ENCODE measurements at places on chromosomes 7 and 10. TPM values are rescaled to one million over a fixed set of nuclear protein-coding genes. Genes with fewer than 3 reads are reported as not detected.

DNA sequence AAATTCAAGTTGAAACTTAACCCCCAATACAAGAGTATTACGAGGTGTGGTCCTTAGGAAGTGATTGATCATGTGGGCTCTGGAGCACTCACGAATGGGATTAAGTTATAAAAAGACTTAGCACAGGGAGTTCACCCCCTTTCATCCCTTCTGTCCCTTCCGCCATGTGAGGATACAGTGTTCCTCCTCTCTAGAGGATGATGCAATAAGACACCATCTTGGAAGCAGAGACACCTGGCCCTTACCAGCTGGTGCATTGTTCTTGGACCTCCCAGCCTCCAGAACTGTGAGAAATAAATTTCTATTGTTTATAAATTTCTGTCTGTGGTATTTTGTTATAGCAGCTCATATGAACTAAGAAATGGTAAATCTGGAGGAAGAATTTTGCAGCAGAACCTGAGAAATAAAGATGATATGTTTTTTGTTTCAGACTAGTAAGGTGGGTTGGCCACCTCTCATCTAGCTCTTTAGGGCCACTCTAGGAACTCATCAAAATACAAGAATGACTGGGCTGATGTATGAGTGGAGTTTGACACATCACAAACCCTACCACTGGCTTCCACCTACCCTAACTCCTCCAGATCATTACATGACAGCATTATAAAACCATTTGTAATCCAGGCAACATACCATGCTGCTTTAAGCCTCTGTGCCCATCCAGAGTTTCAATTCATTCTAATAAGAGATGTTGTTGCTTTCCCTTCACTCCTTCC, 22.4 kb downstream of the SLC26A5 start:
- no peaks in the 10 kb centered on the region for H3K27me3 ChIP-seq
- no peak for DNase-seq
- no peak overlapping the region for H3K4me3 ChIP-seq
- H3K27ac ChIP-seq = no peak overlapping the region
- H3K36me3 ChIP-seq = no peaks in the 10 kb centered on the region

DNA sequence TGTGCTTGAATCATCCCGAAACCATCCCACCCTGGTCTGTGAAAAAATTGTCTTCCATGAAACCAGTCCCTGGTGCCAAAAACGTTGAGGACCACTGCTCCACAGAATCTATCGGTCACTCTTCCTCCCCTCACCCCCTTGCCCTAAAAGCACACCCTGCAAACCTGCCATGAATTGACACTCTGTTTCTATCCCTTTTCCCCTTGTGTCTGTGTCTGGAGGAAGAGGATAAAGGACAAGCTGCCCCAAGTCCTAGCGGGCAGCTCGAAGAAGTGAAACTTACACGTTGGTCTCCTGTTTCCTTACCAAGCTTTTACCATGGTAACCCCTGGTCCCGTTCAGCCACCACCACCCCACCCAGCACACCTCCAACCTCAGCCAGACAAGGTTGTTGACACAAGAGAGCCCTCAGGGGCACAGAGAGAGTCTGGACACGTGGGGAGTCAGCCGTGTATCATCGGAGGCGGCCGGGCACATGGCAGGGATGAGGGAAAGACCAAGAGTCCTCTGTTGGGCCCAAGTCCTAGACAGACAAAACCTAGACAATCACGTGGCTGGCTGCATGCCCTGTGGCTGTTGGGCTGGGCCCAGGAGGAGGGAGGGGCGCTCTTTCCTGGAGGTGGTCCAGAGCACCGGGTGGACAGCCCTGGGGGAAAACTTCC, 784 bp upstream of the SERPINE1 start:
- DNase-seq = peak; percentile 63
- H3K4me3 ChIP-seq = no peak overlapping the region
- H3K36me3 ChIP-seq = no peaks in the 10 kb centered on the region
- peaks cover 19% of the 10 kb centered on the region for H3K4me1 ChIP-seq

The MACC1 gene
- 72.6 TPM for total RNA-seq

The CCDC71L gene
- total RNA-seq = 26.2 TPM

The CHN2 gene
- 22.5 TPM for total RNA-seq

Measured in kidney (tissue), 22 donors.